CD4-positive, alpha-beta T cell treated with Interleukin-21 for 1 hour (primary cell): ENCODE measurements at places on chromosomes 1 and 21.

- DNase-seq = peak; percentile 22
These were observed 29.1 kb downstream of the PRSS38 start for GRCh38 chr1:227844320-227845146.

DNA sequence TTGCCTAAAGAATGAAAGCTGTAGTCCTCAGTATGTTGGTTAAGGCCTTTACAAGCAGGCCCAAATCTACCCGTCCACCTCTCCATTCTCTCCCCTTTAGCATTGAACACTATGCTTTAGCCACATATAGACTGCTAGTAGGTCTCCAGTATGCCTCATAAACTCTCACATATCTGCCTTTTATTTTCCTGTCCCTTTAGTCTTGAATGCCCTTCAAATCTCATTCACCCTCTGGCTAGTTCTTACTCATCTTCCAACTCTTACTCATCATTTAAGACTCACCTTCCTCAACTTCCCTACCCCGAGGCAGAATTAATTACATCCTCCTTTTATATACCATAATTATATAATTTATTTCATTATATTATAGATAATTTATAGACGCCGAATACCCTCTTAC, 78.7 kb upstream of the TSPAN2 start:
- no peak for DNase-seq

GRCh38 chr1:164725401-164725800, 166.4 kb downstream of the PBX1 start:
- DNase-seq = no peak

GRCh38 chr1:29201595-29202051, 19.9 kb upstream of the SRSF4 start:
- no peak for DNase-seq

DNA sequence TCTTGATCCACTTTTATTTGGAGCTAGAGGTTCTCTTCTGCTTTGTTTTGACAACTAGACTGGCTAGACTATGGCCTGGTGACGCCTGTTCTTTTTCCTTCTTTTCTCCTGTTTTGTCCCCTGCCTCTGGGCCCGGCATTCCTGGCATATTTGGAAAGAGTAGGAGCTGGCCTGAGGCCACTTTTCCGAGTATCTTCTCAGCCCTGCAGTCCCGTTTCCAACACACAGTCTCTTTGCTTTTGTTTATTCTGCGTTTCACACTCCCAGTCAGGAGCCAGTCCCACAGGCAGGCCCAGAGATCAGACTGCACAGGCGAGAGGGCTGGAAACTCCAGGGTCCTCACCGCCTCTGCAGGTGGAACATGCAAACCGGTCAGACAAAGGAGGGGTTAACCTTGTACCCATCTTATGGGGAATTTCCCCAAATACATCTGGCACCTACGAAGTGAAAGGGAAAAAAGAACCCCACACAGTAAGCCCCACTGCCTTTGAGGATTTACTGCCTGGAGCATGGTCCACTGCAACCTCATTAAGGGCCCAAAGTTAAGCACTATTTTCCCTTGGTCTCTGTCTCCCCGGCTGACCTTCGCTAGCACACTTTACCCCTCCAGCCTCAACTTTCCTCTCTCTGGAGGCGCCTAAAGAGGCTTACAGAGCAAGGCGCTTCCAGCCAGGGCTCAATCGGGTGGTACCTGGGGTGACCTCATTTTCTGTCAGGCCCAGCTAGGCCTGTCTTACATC, 141.1 kb downstream of the TOMM20 start:
- peak; percentile 34 for DNase-seq

DNA sequence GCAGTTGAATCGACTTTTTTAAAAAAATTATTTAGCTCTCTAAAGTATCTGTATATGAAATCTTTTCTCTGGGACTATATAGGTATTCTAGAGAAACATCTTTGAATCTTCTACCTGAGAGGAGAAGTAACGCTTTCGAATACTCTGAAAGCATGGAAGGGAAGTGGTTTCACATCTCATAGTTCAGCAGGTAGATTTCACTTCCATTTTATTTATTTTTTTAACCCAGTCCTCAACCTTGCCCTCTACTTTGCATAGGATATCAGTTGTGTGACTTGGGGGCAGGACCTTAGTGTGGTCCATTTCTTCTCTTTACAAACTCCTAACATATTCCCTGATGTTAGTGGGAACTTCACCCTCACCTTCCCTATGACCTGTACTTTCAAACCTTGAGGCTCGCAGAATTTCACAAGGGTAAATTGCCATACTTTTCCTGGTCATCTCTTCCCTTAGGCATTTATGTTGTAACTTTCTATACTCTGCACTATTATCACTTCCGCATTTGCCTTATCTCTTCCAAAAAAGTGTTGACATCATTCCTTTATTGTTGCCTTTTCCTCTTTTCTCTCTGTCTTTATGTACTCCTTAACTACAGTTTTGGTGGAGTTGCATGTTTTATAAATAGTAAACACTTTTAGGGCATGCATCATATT, 1208.5 kb upstream of the ADGRL4 start:
- no peak for DNase-seq

DNA sequence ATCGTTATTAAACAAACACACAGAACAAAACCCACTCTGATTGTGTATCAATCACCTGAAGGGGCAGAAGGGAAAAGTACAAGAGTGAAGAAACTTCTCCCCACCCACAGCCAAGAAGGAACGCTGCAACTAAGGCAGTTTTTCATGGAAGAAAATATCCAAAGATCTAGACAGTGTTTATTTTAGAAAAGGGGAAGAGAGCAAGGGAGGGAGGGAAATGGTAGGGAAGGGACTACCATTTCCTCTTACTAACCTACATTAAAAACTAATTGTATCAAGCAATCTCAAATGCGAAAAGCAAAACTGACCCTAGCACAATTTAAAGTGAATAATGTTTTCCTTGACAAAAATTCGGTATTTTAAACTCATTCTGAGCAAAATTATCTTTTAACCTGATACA, 3.5 kb downstream of the NRIP1 start:
- no peak for DNase-seq

- peak; percentile 57 for DNase-seq
These were observed 2.8 kb upstream of the LIX1L start for GRCh38 chr1:145960468-145961108.

DNA sequence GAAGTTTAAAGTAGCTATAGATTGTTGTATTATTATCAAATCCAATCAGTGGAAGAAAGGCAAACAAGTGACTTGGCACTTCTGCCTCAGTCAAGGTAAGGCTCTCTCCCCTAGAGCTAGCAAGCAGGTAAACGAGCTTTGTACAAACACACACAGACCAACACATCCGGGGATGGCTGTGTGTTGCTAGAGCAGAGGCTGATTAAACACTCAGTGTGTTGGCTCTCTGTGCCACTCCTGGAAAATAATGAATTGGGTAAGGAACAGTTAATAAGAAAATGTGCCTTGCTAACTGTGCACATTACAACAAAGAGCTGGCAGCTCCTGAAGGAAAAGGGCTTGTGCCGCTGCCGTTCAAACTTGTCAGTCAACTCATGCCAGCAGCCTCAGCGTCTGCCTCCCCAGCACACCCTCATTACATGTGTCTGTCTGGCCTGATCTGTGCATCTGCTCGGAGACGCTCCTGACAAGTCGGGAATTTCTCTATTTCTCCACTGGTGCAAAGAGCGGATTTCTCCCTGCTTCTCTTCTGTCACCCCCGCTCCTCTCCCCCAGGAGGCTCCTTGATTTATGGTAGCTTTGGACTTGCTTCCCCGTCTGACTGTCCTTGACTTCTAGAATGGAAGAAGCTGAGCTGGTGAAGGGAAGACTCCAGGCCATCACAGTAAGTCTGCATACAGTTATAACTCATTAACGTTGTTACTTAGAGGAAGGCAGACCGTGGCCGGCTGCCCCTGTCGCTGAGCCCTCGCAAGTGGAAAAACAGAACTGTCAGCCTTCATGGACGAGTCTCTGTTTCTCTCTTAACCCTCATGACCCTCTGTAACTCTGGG, at the start of gene PALMD:
TSS of gene PALMD (plus strand) at position 415 of the 833 bp plus-strand sequence. CDS start at position 620, 205 bp downstream.
- no peak for DNase-seq

- no peak for DNase-seq
These were observed 50.4 kb upstream of the SOD1 start for GRCh38 chr21:31609081-31609480.

DNA sequence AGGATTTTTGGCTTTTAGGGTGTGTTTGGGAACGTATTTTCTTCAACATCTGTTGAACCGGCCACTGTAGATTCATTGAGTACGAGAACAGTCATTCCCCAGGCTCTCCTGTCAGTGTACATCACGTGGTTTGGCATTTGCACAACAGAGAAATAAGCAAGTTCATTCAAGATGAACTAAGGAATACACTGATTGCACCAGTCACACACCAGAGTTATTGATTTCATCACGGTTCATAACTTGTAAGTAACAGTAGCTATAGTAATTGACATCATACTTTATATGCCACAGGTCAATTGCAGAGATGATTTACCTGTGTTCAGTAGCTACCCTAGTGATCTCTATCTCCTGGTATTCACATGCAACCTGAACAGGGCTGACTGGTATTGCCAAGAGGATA, 90.7 kb upstream of the ETS2 start:
- no peak for DNase-seq

GRCh38 chr1:165138960-165139359, 217.6 kb downstream of the LMX1A start:
- no peak for DNase-seq
